ENCODE measurements at places on chromosomes 12 and 14.

- H3K36me3 ChIP-seq = no peaks in the 10 kb centered on the region
- no peak for DNase-seq
- H3K4me1 ChIP-seq = no peaks in the 10 kb centered on the region
- no peaks in the 10 kb centered on the region for H3K27me3 ChIP-seq
- no peak overlapping the region for H3K4me3 ChIP-seq
Measured at GRCh38 chr12:79374545-79374944, 316.2 kb downstream of the PAWR start.

DNA sequence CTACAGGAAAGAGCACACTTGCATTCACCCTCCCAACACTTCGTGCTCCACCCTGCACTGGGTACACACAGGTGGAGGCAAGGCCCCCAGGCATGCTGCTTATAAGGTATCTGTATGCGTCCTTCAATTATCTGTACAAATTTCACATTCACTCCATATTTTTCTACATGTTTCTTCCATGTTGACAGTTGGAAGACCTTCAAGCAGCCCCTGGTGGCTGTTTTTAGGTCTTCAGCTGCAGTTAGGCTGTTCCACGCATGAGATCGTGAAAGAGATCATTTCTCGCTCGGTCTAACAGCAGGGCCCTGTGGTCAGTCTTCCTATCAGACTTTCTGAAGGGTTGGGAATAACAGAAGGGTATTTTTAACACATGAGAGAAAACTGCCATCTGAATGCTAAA lies 47.1 kb downstream of the PLXNC1 start:
- H3K27ac ChIP-seq = no peak overlapping the region
- H3K4me1 ChIP-seq = peaks cover 16% of the 10 kb centered on the region
- H3K36me3 ChIP-seq = peaks cover 64% of the 10 kb centered on the region
- DNase-seq = no peak
- no peaks in the 10 kb centered on the region for H3K27me3 ChIP-seq
- no peak overlapping the region for H3K4me3 ChIP-seq

DNA sequence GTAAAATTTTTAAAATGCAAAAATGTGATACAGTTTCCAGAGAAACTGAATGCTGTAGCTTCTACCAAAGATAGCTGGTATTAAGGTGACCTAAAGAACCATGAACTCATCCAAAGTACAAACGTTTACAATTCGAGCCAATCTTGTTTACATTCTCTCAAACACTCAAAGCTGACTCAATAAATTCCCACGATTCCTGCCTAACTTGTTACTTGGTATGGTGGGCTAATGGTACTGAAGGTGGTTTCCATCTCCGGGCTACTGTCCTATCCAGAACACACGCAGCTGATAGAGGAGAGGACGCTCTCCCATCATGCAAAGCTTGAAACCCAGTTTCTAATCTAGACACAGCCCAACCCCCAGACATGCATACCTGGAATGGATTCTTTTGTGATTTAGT lies 31.5 kb downstream of the RAD9B start:
- H3K4me1 ChIP-seq = peaks cover 33% of the 10 kb centered on the region
- no peak overlapping the region for H3K27ac ChIP-seq
- no peak overlapping the region for H3K4me3 ChIP-seq
- H3K27me3 ChIP-seq = no peaks in the 10 kb centered on the region
- H3K36me3 ChIP-seq = peaks cover 51% of the 10 kb centered on the region

DNA sequence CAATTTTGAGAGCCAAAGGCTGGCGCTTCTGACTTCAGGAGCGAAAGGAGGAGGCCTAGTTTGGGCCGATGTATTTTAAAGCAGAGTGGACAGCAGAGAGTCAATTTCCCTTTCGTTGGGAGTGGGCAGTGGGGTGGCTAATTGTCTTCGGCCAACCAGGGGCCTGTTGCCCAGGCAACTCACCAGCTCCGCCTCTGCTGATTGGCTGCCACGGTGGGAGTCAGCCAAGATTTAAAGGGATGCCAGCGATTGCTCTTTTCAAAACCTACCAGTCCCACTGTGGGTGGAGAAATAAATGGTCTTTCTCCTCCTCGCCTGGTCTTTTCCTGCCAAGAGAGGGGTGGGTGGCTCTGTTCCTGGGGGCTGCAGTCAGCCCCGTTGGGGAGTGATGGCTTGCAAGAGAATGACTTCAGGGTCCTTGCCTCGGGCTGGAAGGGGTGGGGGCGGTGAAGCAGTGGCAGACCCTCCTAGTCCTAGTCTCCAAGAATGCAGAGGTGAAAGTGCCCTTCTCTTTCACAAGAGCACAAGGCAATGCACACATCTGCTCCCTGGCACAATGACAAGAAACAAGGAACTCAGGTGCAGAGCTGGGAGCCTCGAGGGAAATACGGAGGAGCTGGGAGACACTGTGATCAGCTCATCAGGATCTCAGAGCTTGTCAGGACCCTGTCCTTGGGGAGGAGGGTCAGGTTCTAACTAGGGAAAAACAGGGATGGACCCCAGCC lies 37.7 kb downstream of the RASAL1 start:
- no peak for DNase-seq
- H3K4me3 ChIP-seq = no peak overlapping the region
- no peak overlapping the region for H3K27ac ChIP-seq
- H3K4me1 ChIP-seq = no peaks in the 10 kb centered on the region
- no peaks in the 10 kb centered on the region for H3K27me3 ChIP-seq

DNA sequence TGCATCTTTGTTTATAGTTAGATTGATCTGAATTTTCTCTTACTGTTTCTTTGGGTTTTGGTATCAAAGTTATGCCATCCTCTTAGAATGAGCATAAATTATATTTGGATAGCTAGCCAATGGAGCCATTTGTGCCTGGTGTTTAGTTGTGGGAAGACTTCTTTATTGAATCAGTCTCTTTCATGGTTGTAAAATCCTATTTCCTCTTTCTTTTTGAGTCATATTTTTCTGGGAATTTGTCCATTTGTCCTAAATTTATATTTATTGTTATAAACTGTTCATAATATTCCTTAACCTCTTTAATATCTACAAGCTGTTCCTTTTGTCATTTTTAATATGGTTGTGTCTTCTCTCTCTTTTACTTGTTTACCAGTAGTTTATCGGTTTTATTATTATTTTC lies 462.5 kb downstream of the AEBP2 start:
- no peaks in the 10 kb centered on the region for H3K36me3 ChIP-seq
- no peaks in the 10 kb centered on the region for H3K4me1 ChIP-seq
- no peak for DNase-seq
- no peak overlapping the region for H3K27ac ChIP-seq
- H3K4me3 ChIP-seq = no peak overlapping the region
- no peaks in the 10 kb centered on the region for H3K27me3 ChIP-seq

DNA sequence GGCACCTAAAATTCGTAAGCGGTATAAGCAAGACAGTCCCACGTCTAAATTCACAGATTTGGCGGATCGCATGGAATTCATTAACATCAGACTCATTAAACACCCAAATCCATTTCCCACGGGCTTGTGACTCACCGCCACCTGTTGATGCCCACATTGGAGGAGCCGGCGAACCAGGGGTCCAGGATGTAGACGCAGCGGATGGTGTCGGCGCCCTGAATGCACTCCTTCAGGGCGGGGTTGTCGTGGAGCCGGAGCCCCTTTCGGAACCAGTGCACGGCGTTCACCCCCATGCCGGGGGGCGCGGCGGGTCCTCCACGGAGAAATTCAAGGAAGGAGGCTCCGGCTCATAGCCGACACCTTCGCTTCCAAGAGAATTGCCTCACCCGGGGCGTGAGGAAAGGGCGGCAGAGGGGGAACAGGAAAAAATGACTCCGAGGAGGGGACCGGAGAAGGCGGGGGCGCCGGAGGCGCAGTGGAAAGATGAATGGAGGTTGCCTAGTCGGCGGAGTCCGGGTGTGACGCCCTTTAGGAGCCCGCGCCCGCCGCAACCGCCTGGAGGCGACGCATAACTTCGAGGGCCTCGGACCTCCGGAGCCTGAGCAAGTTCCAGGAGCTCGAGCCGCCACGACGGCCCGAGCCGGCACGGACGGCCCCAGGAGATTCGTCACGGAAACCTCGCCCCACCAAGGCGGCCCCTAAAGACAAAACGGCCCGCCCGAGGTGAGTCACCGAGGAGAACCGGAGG lies 506 bp downstream of the CRY1 start:
- no peak overlapping the region for H3K27ac ChIP-seq
- H3K27me3 ChIP-seq = peaks cover 5% of the 10 kb centered on the region
- H3K4me3 ChIP-seq = no peak overlapping the region
- DNase-seq = peak; percentile 29
- H3K4me1 ChIP-seq = peaks cover 13% of the 10 kb centered on the region

- H3K4me1 ChIP-seq = peaks cover 65% of the 10 kb centered on the region
- H3K4me3 ChIP-seq = no peak overlapping the region
- no peak overlapping the region for H3K27ac ChIP-seq
- peaks cover 5% of the 10 kb centered on the region for H3K36me3 ChIP-seq
- H3K27me3 ChIP-seq = no peaks in the 10 kb centered on the region
- DNase-seq = no peak
Measured at GRCh38 chr14:61589691-61590581, 105.4 kb upstream of the HIF1A start.

DNA sequence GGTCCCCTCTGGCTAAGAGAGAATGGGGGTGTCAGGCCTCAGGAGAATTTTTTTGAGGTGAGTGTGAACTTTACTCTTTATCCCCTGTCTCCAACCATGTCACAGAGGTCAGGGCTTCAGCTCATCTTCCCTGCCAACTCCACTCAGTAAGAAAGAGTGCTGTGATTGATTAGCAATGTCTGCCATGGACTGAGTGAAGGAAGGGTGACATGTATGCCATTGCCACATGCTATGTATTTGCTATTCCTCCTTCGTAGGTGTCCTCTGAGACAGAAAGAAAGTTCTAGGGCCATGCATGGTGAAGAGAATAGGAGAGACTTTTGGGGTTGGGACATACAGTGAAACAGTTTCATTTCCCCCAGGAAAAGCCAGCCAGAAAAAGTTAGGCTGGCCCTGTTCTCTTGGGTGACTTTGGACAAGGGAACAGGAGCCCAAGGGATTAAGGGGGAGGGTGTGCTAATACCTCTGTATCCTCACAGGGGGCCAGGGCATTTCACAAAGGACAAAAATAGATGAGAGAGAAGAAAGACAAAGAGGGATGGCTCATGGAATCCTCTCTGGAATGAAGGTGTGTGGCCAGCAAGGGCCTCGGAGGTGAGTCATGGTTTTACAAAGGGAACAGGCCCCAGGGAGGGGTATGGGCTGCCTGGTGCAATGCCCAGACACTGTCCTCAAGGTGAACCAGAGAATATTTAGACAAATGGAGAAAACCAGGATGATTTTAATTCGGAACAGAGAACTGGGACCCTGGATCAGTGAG lies 13.9 kb upstream of the MYL2 start:
- no peaks in the 10 kb centered on the region for H3K27me3 ChIP-seq
- H3K27ac ChIP-seq = no peak overlapping the region
- no peak overlapping the region for H3K4me3 ChIP-seq
- H3K4me1 ChIP-seq = peaks cover 5% of the 10 kb centered on the region
- H3K36me3 ChIP-seq = no peaks in the 10 kb centered on the region

DNA sequence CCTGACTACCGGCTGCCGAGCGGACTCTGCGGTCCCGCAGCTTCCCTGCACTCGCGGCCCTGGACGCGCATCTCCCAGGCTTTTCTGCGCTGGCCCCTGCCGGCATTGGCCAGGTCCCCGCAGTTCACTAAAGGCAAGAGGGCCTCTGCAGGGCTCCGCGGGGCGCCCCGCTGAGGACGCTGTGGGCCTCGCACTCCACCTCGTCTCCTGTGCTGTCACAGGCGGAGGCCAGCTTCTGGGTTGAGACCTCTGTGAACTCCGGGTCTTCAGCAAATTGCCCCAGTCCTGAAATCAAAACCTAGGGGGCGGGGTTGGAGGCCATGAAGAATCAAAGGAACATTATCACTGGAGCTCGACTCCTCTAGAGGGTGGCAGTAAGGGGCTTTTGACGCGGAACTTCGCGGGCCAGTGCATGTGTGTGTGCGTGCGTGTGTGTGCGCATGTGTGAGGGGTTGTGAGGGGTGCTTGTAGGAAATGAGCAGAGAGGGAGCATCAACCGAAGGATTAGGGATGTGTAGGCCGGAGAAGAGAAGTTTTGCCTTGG lies 68.5 kb upstream of the CAPRIN2 start:
- H3K27me3 ChIP-seq = peaks cover 58% of the 10 kb centered on the region
- DNase-seq = no peak
- no peaks in the 10 kb centered on the region for H3K36me3 ChIP-seq
- no peak overlapping the region for H3K27ac ChIP-seq

DNA sequence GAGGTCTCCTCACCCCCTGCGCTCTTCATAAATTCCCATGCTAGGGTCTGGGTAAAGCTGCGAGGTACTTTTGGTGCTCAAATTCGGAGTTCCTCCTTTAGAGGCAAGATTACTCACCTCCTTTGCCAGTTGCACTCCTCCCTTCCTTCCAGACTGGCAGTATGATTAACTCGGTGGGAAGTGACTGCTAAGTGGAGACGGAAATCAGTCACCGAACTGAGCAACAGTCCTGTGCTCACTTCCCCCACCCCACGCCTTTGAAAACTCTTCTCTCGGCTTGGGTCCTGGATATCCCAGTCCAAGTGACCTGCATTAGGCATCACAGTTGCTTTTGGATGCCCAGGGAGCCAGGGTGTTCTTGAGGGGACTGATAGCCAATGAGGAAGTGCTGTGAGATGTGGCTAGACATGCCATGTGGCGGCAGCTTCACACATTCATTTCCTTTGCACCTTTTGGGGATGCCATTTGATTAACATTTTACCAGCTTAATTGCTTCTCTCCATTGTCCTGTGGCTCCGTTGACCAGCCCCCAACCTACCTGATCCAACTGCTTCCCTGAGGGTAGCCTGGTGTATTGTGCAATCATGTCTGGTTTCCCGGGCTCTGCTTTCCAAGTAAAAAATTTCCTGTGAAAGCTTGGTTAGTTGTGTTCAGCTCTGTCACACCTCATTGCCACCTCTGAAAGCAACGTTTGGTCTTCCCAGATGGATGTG lies 840 bp downstream of the PNP start:
- peaks cover 37% of the 10 kb centered on the region for H3K36me3 ChIP-seq
- peak overlapping the region; percentile 95 for H3K4me3 ChIP-seq
- H3K27me3 ChIP-seq = peaks cover 3% of the 10 kb centered on the region
- peak; percentile 28 for DNase-seq
- H3K27ac ChIP-seq = peak overlapping the region; percentile 96

DNA sequence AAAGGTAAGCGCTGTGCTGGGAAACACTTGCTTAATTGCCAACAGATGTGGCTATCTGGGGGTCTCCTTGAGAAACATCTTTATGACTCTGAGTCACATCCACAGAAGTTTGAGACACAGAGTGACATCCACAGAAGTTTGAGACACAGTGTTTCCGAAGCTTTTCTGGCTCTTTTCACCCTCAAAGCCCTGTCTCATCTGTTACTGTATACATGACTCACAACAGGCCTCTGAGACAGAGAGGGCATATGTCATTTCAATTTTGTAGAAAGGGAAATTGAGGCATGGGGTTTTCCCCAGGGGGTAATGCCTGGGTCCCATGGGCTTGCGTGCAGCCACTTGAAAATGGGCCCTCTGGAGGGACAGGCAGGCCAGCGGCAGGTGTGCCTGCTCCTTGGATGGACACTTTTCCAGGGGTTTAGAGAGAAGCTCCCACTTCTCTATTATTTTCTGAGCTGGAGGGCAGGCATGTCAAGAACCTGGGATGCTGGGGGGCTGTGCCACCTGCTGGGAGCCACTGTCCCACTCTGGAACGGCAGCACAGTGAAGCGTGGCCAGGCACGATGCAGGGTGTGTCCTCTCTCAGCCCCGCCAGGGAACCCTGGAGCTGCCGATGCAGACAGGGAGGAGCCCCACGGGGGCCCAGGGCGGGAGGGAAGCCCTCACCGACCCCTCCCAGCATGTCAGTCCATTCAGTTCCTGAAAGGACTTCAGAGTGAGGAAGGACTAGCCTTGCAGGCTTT lies 111.3 kb upstream of the FKBP4 start:
- no peaks in the 10 kb centered on the region for H3K36me3 ChIP-seq
- no peak overlapping the region for H3K27ac ChIP-seq
- no peak overlapping the region for H3K4me3 ChIP-seq
- no peak for DNase-seq

Data from activated T-helper 1 cell treated with anti-CD3 and anti-CD28 coated beads, Interleukin-12 subunit alpha, Interleukin-12 subunit beta, Interleukin-2, Interleukin-4 antibody, amounts not matched to agents 30 ng/mL and 10 ng/mL and 1 ng/mL, durations not matched to agents 14 hours and 24 hours and 36 hours (primary cell).